ENCODE measurements at places on chromosomes 13 and 19.

GRCh38 chr13:75687150-75687763, 51.1 kb downstream of the LMO7 start:
- no peak for DNase-seq

DNA sequence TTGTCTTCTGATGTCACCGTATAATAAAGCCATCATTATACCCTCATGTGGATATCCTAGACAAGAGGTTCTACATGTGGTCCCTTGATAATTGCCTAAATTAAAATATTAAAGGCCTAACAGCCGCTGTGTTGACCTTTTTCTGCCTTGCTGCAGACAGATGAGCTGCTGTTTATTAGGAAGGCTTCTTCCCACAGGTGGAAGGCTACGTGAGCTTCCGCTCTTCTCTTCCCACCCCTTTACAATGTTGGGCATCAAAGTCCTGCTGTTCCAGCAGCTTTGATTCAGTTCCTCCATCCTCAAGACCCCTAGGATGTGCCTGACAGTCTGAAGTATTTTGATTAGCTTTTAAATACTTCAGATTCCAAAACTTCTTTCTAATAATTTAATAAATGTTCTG, 217.1 kb downstream of the PCCA start:
- no peak for DNase-seq

DNA sequence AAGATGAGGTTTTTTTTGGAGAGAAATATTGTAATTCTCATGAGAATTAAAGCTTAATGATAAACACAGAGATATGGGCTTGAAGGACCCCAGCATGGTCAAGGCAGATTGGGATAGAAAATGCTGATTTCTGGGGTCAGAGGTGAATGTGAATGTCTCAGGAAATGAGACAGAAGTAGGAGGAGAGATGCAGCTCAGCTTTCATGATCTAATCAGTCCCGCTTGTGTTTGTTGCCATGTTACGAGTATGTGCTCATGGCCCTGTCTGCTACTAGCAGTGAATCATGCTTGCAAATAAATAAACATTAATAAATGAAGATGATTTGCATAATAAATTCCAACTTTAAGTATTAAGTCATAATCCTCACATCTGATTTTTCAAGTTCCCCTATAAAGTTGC, 23.0 kb upstream of the NDFIP2 start:
- DNase-seq = no peak

- DNase-seq = no peak
Observed at GRCh38 chr19:18763674-18764590, 27.2 kb downstream of the COMP start.

GRCh38 chr19:37197768-37198167, 12.6 kb downstream of the ZNF585B start:
- DNase-seq = no peak

GRCh38 chr13:87661471-87661870, 9.7 kb upstream of the SLITRK5 start:
- DNase-seq = no peak

DNA sequence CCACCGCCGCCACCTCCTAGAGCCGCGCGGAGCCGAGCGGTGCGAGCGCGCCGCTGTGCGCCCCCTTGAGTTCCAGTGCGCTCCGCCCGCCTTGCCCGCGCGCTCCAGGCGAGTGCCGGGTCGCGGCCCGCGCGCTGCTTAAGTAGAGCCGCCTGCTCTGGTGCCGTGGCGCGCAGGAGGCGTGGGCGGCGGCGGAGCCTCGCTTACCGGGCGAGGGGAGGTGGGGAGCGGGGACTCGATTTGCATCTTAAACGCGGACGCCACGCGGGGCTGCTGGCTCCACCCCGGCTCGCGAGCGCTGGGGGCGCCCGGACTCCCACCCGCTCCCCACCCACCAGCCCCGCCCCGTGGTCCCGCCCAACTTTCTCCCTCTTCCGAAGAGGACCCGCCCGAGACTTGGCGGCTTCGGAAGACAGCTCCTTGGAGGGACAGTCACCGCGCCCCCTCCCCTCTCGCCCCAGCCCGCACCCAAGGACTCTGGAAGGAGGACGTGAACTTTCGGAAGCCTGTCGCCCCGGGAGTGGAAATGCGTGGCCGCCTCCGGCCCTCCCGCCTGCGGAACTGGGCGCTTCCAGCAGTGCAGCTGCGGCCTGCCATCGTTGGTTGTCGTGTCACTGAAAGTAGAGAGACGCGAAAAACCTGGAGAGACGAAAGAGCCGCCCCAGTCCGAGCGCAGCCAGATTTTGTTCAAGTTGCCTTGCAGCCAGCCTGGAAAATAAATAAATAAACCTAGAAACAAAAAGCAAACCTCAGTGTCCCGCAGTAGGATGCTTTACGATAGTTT, at the start of gene KCTD12:
Gene KCTD12 (minus strand): TSS at position 114 of the 784 bp plus-strand sequence. CDS start 257 bp downstream, outside the sequence.
- no peak for DNase-seq

Measured in NCI-H187 (cell line).